ENCODE measurements at places on chromosomes 6 and 20.

- DNase-seq, result no peak
Observed at GRCh38 chr6:7841781-7842468, 68.7 kb downstream of the TXNDC5 start.

DNA sequence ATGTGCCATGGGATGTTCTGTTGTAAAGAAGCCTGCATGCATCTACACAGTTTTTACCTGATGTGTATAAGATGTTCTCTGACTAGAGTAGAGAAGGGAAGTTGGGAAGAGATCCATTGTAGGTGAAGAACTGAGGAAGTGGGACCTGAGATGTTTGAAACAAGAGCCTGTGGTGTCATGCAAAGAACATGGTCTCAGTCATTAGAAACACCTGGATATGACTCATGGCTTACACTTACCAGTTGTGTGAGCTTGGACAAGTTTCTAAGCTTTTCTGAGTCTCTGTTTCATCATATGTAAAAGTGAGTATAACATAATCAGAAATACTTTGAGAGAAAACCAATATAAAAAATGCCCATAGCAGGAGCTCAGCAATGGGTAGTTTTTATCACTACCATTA lies 51.9 kb upstream of the SEC63 start:
- no peak for DNase-seq

DNA sequence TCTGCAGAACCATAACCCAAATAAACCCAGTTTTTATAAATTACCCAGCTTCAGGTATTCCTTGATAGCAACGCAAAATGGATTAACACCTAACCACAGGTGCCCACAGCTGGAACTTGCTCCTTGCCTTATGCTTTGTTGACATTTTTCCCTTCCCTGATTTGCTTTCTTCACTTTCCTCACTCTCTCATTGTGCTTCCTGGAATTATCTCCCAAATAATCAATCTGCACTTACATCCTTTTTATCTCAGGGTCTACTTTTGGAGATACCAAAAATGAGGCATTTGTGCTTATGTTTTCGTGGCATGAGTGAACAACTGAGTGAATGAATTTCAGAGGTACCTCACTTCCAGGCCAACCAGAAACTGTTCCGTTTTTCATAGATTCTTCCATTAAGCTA lies 374.3 kb downstream of the DOK5 start:
- no peak for DNase-seq

- DNase-seq, result no peak
Observed at GRCh38 chr20:3283222-3283820, 44.3 kb upstream of the SLC4A11 start.

DNA sequence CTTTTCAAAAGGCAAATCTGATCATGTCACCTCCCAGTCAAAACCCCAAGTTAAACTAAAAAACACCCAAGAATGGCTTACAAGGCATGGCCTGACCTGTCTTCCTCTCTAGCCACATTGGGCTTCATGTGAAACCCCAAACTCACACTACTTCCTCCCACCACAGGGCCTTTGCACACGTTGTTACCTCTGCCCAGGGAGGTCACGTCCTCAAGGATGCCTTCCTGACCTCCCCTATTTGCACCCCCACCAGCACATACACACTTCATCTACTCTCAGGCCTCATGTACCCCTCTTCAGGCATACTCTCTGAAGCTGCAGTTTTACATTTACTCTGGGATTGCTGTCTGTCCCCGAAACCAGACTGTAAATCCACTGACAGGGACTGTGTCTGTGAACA lies 6.1 kb downstream of the EZR start:
- no peak for DNase-seq

GRCh38 chr6:15621203-15622044 lies 41.4 kb downstream of the DTNBP1 start:
- no peak for DNase-seq

GRCh38 chr20:24018796-24019195 lies 30.2 kb upstream of the GGTLC1 start:
- DNase-seq, result no peak

DNA sequence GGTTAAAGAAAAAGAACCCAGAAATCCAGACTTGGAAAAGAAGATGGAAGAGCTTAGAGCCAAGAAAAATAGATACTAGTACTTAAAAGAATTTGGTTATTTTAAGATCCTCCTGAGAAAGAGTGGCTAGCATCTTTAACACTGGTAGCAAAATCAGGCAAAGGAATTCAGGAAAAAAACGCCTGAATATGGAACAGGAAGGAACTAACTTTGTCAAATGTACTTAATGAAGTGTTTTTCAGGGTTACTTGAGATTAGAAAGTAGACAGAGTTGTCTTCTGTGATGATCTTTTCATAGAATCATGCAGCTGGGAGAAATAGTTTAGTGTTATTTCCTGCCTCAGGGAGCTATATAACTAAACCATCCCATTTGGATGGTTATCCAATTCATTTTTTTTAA lies 50.8 kb upstream of the SASH1 start:
- no peak for DNase-seq

DNA sequence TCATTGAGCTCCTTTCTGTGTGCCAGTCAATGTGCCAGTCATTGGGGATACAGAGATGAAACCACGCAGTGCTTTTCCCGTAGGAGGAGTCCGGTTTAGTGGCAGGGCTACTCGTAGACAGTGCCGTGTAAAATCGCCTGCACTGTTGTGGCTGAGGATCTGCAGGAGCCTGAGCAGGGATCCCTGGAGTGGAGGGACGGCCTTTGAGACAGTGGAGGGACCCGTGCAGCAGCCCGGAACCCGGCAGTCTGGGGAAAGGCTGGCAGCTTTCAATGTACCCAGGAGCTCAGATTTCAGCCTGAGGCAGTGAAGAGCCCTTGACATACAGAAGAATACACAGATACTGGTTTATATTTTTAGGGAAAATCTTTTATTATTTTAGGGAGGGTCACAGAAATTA lies 203.3 kb downstream of the ARID1B start:
- DNase-seq, result no peak

DNA sequence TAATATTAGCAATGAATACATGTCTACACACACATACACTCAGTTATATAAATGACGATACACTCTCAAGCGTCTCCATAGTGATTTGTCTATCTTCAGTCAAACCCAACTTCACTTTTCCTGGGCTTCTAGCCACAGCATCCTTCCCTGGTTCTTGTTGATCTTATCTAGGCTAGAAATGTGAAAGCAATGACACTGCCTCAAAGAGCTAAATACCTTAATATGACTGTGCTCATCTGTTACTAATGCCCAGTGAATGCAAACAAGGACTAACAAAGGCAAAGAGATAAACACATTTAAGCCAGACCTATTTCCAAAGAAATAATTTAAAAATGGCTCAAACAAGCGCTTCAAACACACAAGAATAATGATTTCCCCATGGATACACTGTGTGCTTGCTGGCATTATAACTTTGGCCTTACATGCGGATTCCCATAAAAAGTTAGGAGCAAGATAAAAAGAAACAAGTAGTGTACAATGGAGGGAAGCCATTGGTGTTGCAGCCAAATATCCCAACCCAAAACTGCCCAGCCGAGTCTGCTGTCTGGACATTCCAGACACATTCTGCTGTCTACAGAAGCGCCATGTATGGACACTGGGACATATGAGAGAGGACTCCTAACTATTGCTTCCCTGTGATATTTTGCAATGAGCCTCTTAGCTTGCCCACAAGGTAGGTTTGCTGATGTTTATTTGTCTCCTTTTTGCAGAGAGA lies 19.5 kb upstream of the DAAM2 start:
- no peak for DNase-seq

- no peak for DNase-seq
Observed at GRCh38 chr20:33843854-33844253, 32.7 kb downstream of the CHMP4B start.

DNA sequence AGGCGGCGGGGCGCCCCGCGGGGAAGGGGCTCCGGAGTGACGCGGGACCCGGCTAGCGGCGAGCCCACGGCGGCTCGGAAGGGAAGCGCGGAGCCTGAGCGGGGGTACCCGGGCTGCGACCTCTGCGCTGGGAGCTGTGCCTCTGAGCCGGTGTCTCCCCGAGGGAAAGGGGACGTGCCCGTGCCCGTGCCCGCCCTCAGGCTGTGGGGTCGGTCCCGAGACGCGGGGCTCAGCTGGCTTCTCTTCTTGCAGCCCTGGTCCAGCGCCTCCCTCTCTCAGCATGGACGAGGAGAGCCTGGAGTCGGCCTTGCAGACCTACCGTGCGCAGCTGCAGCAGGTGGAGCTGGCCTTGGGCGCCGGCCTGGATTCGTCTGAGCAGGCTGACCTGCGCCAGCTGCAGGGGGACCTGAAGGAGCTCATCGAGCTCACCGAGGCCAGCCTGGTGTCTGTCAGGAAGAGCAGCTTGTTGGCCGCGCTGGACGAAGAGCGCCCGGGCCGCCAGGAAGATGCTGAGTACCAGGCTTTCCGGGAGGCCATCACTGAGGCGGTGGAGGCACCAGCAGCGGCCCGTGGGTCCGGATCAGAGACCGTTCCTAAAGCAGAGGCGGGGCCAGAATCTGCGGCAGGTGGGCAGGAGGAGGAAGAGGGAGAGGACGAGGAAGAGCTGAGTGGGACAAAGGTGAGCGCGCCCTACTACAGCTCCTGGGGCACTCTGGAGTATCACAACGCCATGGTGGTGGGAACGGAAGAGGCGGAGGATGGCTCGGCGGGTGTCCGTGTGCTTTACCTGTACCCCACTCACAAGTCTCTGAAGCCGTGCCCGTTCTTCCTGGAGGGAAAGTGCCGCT lies 686 bp downstream of the ZGPAT start:
- no peak for DNase-seq

DNA sequence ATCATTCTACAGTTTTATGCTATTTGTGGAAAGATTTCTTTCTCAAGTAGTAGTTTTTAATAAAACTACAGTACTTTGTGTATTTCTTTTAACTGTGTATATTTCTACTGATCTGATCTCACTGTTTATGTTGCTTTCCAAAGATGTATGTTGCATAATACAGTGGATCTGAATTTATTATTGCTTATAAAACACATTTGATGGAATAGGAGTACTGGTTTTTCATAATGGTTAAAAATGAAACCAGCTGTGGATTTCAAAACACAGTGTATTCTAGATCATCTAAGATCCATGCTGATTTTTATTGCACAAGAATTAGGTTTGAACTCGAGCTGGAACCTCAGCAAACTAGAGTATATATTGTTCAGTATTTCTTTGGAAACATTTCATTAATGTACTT lies 8.0 kb downstream of the NKX2-4 start:
- no peak for DNase-seq

DNA sequence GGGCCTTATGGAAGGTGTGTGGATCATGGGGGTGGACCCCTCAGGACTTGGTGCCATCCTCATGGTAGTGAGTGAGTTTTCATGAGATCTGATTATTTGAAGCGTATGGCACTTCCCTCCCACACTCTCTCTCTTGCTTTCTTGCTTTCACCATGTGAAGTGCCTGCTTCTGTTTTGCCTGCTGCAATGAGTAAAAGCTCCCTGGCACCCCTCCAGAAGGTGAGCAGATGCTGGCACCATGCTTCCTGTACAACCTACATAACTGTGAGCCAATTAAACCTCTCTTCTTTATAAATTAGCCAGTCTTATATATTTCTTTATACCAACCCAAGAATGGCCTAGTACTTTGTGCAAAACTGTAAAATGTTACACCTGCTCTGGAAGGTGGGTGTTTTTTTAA lies 396.8 kb upstream of the HS3ST5 start:
- peak; percentile 59 for DNase-seq

DNA sequence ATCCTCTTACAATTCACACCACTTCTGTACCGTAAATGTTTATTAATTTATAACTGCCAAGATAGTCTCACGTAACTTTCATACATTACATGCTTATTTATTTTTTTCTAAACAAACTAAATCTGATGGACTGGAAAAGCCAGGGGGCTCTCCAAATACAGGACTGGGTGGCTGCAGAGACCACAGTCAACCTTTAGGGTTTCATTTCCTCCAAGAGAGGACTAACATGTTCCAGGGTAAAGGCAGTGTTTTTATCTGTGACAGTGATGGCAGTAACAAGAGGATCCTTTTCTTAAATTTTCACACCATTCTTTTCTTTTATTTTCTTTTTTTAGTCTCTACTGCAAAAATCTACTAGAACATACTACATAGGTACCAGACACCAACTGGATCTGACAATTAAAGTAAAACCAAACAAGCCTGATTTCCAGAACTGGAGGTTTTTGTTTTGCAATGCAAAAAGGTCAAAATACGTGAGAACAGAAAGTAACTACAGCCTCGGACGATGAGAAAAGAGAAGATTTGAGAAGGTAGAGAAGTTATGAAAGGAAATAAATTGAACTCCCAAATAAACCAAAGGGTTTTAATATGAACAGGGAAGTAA lies 1.2 kb downstream of the LMBRD1 start:
- no peak for DNase-seq

GRCh38 chr20:46252352-46253091 lies 55.8 kb downstream of the CDH22 start:
- no peak for DNase-seq

- no peak for DNase-seq
Observed at GRCh38 chr20:62618611-62619529, 23.4 kb upstream of the SLCO4A1 start.

DNA sequence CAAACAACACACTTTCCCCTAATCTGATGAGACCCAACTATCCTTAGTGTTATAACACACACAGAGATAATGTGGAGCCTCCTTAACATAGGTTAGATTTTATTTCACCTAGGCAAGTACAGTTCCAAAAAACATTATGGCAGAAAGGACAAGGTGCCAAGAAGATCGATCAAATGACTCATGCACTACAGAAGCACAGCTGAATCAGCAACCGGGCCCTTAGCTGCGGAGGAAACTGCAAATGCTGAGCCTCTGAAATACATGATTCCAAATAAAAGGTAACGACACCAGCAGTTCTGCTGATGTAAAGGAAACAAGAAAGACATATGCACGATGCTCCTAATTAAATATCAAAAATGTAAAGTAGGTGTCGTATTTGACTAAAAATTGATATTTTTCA lies 19.9 kb upstream of the MUC21 start:
- no peak for DNase-seq

DNA sequence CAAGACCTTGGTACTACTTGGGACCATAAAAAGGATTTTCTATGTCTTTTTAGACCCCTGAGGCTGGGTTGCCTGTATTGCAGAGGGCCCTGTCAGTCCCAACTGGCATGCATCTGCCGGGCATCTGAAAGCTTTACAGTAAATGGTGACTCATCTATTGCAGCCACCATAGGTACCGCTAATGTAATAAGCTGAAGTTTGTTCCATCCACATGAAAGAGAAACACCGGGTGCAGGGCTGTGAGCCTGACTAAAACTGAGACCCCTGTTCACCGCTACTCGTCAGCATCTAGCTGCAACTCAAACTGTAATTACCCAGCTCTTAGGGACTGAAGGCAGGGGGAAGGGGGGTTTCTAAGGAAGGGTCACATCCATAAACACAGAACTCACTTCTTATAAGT lies 49.5 kb downstream of the TRERF1 start:
- DNase-seq, result no peak

DNA sequence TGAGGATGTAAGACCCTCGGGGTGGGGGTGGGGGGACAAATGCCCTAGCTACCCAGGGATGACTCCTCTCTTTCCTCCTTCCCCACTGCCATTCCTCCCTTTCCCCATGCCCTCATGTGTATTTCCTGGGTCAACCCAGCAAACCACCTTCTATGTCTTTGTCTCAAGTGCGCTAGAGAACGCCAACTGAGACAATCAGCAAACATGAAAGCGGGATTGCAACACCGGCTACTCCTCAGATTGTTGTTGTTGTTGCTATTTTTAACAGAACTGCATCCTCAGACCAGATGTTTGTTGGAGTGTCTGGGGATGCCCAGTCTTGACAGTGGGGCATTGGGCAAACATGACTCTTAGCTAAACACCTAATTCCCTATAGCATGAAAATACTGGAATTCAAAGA lies 39.3 kb upstream of the HIVEP1 start:
- DNase-seq, result no peak

Data from NCI-H226 (cell line).